ENCODE measurements at places on chromosomes 2 and 18.

GRCh38 chr2:121524685-121525425, 5.8 kb upstream of the RNU4ATAC start:
- DNase-seq: no peak

- DNase-seq: no peak
Observed at GRCh38 chr2:18346344-18346743, 214.1 kb downstream of the RDH14 start.

DNA sequence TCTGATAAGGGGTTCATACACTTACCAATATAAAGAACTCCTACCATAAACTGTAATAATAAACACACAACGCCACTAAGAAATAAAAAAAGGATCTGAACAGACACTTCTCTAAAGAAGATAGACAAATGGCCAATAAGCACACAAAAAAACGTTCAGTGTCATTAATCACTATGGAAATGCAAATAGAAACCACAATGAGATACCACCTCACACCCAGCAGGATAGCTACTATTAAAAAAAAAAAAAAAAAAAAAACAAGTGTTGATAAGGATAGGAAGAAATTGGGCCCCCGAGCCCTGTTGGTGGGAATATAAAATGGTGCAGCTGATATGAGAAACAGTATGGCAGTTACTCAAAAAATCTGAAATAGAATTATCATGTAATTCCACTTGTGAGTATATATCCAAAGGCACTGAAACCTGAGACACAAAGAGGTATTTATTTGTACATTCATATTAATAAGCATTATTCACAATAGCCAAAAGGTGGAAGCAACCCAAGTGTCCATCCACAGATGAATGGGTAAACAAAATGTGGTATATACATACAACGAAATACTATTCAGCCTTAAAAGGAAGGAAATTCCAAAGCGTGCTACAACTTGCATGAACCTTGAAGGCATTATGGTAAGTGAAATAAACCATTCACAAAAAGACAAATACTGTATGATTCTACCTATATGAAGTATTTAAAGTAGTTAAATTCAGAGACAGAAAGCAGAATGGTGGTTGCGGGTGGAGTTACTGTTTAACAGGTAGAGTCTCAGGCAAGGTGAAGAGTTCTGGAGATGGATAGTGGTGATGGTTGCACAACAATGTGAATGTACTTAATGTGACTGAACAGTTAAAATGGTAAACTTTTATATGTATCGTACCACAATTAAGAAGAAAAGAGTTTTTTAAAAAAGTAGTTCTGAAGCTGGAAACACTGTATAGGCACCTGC, 17.9 kb downstream of the REV1 start:
- no peak for DNase-seq

DNA sequence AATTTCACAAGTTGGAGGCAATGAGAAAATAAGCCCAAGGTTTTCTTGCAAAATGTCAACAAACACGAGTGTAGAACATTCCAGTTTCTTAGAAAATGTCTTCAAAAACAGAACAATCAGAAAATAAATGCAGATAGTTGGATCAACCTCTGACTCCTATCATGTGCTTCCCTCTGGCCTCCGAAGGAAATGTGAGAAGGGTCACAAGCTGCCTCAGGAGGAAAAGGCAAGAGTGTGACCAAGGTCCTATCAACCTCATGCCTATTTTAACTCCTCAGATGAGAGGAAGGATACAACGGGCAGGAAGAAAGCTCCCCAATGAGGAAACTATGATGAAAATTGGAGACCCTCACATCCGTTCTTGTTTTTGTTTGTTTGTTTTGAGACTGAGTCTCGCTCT, 7.9 kb downstream of the SCYGR5 start:
- DNase-seq: no peak

DNA sequence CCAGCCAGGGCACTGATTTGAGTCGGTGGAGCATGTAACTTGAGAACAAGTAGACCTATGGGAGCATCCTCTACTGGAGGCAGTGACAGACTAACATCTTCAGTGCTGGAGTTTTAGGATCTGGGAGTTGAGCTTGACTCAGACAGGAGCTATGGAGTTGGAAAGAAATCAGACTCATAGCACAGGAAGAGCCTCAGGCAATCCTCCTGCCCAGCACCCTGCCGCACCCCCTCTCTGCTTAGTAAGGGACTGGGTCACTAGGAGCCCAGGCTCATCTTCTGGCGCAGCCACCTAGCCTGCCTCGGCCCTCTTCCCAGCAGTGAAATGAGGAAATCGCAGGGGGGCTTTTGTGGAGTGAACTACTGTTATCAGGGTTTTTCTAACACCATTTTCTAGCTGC, 3.6 kb downstream of the ARID5A start:
- no peak for DNase-seq

DNA sequence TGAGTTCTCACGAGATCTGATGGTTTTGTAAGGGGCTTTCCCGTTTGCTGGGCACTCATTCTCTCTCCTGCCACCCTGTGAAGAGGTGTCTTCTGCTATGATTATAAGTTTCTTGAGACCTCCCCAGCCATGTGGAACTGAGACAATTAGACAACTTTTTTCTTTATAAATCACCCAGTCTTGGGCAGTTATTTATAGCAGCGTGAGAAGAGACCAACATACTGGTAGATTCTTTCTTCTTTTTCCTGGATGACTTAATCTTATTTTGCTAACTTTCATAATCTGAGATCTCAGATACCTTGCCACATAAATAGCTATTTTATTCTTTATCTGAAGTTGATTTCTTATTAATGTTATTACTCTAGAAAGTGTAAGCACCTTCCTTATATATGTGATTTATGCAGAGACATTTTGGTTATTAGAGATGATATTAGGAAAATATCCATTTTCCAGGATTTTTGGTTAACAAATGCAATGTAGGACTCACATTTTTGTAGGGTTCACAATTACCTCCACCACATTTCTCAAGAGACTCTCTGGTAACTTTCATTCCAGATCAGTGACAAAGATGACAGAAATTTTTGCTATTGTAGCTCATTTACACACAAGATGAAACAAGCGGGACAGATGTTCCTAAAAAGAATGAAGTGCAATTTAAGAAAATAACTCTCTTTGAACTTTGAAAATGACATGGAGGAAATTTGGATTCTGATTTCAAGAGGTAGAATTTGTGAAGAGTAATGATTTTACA, 97.9 kb upstream of the RND3 start:
- DNase-seq: no peak

DNA sequence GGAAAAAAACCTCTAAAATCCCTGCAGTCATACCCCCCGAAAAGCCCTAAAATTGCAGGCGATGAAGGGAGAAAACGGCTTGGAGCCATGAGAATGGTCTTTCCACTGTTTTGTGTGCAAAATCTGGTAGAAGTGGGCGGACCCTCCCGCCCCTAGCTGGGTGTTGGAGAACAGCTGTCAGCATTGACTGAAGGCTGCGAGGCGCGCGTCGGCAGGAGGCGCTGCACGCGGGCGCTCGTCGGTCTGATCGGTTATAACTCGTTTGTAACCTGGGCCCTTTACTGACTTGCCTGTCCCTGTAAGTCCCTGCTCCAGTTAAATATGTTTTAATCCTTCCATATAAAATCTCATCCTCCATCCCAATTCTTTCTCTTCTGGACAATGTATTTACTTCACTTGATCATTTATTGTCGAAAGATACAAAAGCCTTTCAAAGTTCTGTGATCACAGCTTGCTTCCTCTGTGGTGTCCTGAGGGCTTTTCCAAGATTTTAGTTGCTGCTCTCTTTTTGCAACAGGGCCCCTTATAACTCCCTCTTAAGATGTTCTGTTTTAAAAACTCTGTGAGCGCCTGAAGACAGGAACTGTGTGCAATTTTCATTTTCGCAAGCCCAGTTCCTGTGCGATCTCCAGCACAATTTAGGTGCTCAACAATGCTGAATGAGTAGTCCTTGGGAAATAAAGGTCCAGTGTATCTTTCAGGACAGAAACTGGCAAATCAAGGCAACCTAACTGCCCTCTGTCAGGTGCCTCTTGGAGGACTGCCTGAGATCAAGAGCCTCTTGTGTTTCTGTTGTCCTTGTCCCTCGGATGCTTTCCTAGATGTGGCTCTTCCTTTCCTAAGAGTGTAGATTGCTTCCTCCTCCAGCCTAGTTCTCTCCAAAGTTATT, 918 bp upstream of the HNRNPLL start:
- DNase-seq: peak; percentile 79

DNA sequence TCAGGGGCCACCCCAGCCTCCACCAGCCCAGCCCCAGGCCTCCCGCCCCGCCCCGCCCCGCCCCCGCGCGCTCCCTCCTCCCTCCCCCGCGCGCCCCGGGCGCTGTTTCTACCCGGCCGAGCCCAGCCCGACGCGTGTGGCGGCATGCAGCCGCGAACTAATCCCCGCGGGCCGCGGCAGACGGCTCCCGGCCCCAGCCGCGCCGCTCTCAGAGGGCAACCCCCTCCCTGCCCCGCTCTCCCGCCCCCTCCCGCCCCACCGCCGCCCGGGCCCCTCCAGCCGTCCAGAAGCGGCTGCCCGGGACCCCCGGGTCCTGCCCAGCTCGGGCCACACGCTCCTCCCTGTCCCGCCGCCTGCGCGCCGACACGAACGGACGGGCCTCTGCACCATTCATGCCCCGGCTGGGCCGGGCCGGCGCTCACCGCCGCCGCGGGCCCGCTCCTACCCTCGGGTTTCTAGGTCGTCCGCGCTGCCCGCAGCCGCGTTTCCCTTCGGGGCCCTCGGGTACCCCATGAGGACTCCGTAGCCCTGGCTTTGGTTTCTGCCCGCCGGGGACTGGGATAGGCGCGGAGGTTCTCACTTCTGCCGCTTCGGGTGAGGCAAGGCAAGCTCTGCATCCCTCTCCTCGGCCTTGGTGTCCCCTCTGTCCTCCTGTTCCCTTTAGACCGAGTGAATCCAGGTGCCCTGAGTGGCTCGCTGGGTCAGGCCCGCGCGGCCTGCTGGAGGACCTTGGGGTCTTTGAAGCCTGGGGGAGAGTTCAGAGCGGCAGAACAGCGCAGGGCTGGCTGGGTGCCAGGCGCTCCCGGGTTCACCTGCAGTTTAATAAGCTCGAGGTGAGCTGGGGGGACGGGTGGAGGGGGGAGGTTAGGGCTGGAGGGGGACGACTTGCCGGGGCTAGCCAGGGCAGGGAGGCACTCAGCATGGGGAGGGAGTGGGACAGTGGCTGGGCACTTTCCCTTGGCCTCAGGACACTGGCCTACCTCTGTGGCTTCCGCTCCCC, 3.1 kb downstream of the WNT10A start:
- DNase-seq: peak; percentile 41

GRCh38 chr18:73060666-73061288, 193.0 kb upstream of the NETO1 start:
- DNase-seq: no peak

DNA sequence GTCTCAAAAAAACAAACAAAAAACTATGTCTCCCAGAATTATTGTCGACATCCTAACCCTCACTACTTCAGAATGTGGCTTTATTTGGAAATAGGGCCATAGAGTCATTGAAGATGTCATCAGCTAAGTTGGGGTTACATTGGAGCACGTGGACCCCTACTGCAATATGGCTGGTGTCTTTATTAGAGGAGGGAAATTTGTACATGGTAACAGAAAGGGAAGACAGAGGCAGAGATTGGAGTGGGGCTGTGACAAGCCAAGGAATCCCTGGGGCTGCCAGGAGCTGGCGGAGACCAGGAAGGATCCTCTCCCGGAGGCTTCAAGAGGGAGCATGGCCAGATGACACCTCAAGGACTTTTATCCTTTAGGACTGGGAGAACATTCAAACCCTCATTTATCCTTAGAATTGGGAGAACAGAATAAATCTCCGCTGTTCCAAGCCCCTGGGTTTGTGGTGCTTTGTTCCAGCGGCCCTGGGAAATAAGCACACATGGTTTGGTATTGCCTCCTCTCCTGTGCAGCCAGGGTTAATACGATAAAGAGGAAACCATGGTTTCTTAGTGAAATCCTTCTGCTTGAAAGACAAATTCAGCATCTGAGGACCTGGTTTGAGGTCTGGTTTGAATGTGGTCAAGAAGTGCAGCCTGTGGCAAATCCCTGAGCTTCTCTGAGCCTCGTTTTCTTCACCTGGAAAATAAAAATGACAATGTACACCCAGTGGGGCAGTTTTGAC, 184.7 kb downstream of the MYCN start:
- DNase-seq: no peak

- no peak for DNase-seq
Observed at GRCh38 chr18:55579501-55580270, 8.3 kb downstream of the TCF4 start.

- DNase-seq: peak; percentile 81
Observed at GRCh38 chr2:28594332-28595108, 98.7 kb downstream of the PLB1 start.

DNA sequence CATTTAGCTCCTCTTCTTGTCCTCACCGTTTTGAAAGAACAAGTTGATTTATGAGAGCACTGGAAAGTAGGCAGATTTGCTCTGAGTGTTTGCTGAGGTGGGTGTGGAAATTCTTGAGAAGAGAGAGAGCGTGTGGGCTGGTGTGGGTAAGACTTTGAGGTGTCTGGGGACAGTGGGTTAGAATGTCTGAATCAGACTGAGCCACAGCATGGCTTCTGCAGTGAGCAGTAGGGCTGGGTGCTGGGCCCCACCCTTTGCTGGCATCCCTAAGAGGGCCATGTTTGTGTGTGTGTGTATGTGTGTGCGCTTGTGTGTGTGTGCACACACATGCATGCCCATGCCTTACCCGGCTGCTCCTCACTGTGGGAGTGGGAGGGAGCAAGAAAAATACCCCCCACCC, 63.7 kb downstream of the COPS8 start:
- no peak for DNase-seq

DNA sequence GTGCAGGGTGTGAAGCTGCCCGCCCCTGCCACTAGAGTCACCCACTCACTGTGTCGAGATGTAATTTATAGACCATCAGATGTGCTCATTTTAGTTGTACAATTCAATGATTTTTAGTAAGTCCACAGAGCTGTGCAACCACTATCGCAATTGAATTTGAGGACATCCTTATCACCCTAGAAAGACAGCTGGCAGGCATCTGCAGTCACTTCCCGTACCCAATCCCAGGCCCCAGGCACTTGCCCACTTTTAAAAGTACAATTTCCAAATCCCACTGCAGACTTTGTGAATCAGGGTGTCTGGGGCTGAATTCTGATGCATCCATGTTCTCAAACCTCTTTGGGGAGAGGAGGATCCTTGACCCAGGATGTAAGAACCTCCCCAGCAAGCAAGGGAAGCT, 521.3 kb upstream of the SALL3 start:
- DNase-seq: no peak

GRCh38 chr18:8870528-8870927, 165.2 kb downstream of the MTCL1 start:
- no peak for DNase-seq

- DNase-seq: no peak
Observed at GRCh38 chr18:63261029-63261428, 58.5 kb downstream of the BCL2 start.

GRCh38 chr18:13007248-13007560, 16.0 kb downstream of the CEP192 start:
- no peak for DNase-seq

GRCh38 chr2:35035883-35036282, 1319.7 kb upstream of the CRIM1 start:
- no peak for DNase-seq

DNA sequence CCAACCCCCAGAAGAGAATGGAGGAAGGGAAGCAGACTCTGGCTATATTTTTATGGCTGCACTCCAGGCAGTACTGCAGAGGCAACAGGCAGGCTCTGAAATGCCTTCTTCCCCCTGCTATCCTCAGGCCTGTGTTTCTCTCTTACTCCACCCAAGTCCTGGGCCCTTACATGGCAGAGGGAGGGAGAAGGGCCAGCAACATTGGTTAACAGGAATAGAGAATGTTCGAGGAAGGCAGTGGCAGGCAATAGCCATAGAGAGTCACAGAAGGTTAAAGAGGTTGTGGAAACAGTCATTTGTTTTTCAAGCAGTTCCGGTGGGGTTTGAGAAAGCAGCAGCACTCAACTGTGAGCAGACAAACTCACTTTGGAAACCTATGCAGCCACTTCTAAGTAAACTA, 15.1 kb upstream of the DARS1 start:
- no peak for DNase-seq

Data from CD4-positive, alpha-beta T cell treated with Interferon gamma for 1 hour (primary cell).